ENCODE measurements at places on chromosomes 16 and 17. TPM values are rescaled to one million over a fixed set of nuclear protein-coding genes. Genes with fewer than 3 reads are reported as not detected.

Gene SOX8
- total RNA-seq: 0.60 TPM

Gene PLXDC1
- total RNA-seq: 4.4 TPM

Gene ABCA9
- 9.4 TPM for total RNA-seq

Gene KRTAP4-4
- not detected for total RNA-seq

Gene PROCA1
- 1.4 TPM for total RNA-seq

Gene OR3A2
- not detected for total RNA-seq

Gene UBFD1
- 34.3 TPM for total RNA-seq

Gene UTS2R
- total RNA-seq: not detected

Gene TMEM98
- total RNA-seq: 219 TPM

Gene CDK5RAP3
- total RNA-seq: 221 TPM

Gene KCNJ12
- 2.2 TPM for total RNA-seq

Gene ARHGAP23
- total RNA-seq: 13.8 TPM

Gene COPZ2
- 6.0 TPM for total RNA-seq

Gene PYCARD
- 128 TPM for total RNA-seq

Gene CYB561
- 315 TPM for total RNA-seq

Gene C17orf67
- total RNA-seq: 1.3 TPM

Gene HS3ST3A1
- 0.41 TPM for total RNA-seq

Gene ZNF668
- total RNA-seq: 11.6 TPM

Gene JPH3
- 0.32 TPM for total RNA-seq

Gene EPX
- total RNA-seq: not detected

Gene HEATR9
- total RNA-seq: not detected

Gene MYH13
- 2.6 TPM for total RNA-seq

Gene ARL4D
- 8.6 TPM for total RNA-seq

Gene MSLN
- not detected for total RNA-seq

Gene CLDN6
- total RNA-seq: not detected

Gene CD7
- 9.7 TPM for total RNA-seq

Gene C17orf100
- total RNA-seq: 1.7 TPM

Gene KRTAP2-2
- not detected for total RNA-seq

Gene RANBP10
- total RNA-seq: 32.9 TPM

Gene MRC2
- total RNA-seq: 47.2 TPM

Gene CRHR1
- total RNA-seq: not detected

Gene TSNAXIP1
- total RNA-seq: not detected

Gene EFCAB5
- 1.00 TPM for total RNA-seq

Gene KLHDC4
- total RNA-seq: 46.8 TPM

Gene EZH1
- total RNA-seq: 30.4 TPM
